Stimulated activated CD4-positive, alpha-beta T cell treated with anti-CD3 and anti-CD28 coated beads, Interleukin-4, amount 100 ng/mL, for 24 hours (primary cell): ENCODE measurements at places on chromosomes 7 and 10.

- no peak for DNase-seq
These were observed 33.2 kb downstream of the FRMPD2 start for GRCh38 chr10:48241332-48241731.

DNA sequence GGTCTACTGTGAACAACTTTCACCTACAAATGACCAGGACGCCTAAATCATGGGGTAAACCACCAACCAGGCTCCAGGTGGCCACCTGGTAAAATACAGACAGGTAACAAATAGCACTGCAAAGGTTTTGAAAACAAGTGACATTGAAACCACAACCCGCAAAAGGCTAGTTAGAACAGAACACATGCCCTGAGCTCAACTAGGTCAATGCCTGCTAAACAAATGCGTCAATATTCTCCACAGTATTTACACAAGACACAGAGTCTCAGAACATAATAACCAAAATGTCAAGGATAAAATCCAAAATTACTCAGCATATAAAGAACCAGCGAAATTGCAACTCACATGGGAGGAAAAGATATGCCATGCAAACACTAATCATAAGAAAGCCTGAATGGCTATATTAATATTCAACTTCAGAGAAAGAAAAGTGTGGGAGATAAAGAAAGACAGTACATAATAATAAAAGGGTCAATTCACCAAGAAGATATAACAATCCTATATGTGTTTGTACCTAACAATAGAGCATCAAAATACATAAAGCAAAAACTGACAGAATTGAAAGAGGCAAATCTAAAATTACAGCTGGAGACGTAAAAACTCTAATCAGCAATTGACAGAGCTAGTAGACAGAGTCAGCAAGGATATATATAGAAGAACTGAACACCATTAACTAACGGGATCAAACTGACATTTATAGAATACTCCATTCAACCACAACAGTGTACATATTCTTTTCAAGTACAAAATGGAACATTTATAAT, 47.6 kb downstream of the SMURF1 start:
- no peak for DNase-seq

DNA sequence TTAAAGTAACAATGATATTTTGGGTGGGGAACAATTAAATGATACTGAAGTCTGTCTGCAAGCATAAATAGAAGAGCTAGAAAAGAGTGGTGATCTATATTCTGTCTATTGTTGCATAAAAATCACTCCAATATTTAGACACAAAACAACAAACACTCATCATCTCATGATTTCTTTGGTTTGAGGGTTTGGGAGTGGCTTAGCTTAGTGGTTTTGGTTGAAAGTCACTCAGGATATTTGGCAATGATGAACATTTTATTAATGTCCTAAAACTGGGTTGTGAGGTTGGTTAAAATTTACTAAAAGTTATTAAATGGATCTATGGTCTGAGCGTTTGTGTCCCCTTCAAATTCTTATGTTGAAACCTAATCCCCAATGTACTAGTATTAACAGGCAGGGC, 54.7 kb upstream of the EGFR start:
- no peak for DNase-seq

- no peak for DNase-seq
These were observed 82.4 kb downstream of the SRPK2 start for GRCh38 chr7:105306298-105306748.

- DNase-seq = no peak
These were observed 2.5 kb downstream of the SH3PXD2A start for GRCh38 chr10:103852856-103853255.
